ENCODE measurements at places on chromosomes 1 and 21. TPM values are rescaled to one million over a fixed set of nuclear protein-coding genes. Genes with fewer than 3 reads are reported as not detected.

The UBXN11 gene
- 12.8 TPM for total RNA-seq

The ACTN2 gene
- total RNA-seq, result 0.17 TPM

The TMCC2 gene
- 11.5 TPM for total RNA-seq

- peak; percentile 25 for DNase-seq
Observed at GRCh38 chr1:85366391-85367170, 90.1 kb upstream of the BCL10 start.

DNA sequence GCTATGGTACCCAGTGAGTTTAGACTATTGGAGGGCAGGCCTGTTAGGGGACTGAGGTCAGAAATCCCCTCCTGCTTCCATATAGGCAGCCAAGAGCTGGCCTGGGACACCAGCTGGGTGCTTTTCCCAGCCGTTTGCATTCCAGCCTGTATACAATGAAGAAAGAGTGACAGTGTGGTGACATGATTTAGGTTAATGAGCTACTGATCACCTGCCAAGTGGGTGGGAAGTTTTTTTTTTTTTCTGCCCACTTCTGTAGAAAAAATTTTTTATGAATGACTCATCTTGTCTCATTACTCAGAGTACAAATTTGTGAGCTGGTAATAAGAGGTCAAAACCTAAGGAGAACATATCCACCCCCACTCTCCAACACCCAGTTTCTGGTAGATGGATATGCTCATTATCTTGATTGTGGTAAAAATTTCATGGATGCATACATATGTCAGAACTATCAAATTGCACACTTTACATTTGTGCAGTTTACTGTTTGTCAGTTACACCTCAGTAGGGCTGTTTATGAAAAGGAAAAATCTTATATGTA is 16.4 kb upstream of the CGN start:
- DNase-seq, result peak; percentile 77

DNA sequence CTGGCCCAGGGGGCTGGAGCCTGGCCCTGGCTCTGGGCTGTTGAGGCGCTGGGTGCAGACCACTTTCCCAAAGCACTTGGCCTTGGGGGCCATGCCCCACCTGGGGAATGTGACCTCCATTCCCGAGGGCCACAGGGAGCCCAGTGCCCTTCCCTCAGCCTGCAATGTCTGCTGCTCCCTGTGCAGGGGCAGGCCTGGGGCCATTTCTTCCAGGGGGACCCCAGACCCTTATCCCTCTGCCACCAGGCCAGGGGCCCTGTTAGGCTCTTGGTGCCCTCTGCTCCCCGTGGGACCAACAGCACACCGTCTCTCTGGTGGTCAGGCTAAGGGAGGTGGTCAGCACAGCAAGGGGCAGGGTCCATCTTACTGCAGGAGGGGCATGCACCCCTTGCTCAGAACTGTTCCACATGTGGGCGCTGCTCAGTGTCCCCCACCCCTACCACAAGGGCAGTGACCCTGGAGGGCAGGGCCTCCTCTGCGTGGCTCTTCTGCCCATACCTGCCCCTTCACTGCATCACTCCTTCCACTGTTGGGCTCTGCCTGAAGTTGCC is 1.1 kb upstream of the TMEM52 start:
- no peak for DNase-seq

- DNase-seq, result peak; percentile 18
Observed at GRCh38 chr1:117339866-117340700, 27.2 kb upstream of the MAN1A2 start.
